ENCODE measurements at places on chromosomes 12 and 14.

GRCh38 chr12:105292705-105293104, 37.8 kb upstream of the C12orf75 start:
- DNase-seq: no peak

- no peak for DNase-seq
Measured at GRCh38 chr12:33439587-33440011, at the start of gene SYT10. TSS of gene SYT10 (minus strand) at chr12:33439819. CDS start at chr12:33439522, 297 bp downstream.

DNA sequence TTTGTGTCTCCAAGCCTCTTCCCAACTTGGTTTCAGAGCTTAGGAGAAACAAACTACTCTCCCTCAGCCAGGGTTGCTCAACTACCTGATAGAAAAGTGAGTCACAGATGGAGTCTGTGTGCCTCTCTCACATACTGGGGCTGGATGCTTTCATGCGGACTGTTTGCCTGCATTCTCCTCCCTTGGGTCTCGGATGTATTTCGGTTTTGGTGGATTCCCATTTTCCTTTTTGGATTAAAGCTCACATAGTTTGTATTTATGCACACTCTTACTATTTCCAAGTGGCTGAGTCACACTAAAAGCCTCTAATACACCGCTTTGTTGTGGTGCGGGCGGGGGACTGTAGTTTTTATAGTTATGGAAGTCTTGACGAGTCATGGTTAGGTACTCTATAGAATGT, 505.4 kb downstream of the LRFN5 start:
- no peak for DNase-seq

DNA sequence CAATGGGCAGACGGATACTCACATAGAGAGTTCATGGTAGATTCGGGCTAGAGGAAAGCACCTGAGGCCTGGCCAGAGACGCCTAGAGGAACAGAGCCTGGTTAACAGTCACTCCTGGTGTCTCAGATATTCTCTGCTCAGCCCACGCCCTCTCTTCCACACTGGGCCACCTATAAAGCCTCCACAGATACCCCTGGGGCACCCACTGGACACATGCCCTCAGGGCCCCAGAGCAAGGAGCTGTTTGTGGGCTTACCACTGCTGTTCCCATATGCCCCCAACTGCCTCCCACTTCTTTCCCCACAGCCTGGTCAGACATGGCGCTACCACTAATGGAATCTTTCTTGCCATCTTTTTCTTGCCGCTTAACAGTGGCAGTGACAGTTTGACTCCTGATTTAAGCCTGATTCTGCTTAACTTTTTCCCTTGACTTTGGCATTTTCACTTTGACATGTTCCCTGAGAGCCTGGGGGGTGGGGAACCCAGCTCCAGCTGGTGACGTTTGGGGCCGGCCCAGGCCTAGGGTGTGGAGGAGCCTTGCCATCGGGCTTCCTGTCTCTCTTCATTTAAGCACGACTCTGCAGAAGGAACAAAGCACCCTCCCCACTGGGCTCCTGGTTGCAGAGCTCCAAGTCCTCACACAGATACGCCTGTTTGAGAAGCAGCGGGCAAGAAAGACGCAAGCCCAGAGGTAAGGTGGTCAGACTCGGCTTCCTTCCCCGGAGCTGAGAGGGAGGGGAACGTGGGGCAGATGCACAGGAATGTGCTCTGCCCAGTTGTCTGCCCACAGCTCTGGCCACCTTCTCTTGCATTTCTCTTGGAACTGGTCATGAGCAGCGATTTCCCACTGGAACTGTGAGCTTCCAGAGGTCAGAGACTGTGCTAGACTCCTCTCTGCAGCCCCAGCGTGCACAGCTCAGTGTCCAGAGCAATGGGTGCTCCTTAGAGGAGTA, at the start of gene CD4:
TSS of gene CD4 (plus strand) at position 557 of the 953 bp plus-strand sequence. CDS start 10,611 bp downstream, outside the sequence.
- DNase-seq: no peak

DNA sequence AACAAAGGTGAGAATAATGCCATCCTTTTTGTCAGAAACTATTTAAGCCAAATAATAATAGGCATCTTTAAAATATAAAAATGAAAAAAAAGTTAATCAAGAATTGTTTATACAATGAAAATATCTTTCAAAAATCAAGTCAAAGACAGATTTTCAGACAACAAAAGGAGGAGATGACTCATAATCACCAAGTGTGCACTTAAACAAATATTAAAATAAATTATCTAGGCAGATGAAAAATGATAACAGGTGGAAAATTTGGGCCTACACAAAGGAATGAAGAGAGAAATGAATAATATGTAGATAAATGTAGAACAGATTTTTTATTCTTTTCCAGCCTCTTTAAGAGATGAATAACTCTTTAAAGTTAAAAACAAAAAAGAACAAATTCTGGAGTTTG, 250.0 kb upstream of the PLEKHG7 start:
- DNase-seq: no peak

DNA sequence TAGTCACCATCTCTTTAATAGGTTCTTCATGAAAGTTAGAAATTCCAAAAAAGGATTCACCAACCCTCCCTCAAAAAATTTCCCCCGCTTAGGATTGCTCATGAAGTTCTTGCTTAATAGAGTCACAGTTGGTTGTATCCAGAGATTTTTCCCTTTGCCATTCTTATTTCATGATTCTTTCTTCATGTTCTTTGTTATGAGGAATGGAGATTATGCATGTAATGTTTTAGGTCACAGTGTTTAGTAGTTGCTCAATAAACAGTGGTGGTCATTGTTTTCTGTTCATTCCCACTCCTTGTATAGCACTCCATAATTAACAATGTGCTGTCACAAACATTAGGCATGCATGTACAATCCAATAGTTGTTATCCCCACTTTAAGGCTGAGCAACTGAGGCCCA, 51.2 kb upstream of the RTRAF start:
- no peak for DNase-seq

- no peak for DNase-seq
Measured at GRCh38 chr12:12902036-12902435, 10.7 kb downstream of the GPRC5A start.

DNA sequence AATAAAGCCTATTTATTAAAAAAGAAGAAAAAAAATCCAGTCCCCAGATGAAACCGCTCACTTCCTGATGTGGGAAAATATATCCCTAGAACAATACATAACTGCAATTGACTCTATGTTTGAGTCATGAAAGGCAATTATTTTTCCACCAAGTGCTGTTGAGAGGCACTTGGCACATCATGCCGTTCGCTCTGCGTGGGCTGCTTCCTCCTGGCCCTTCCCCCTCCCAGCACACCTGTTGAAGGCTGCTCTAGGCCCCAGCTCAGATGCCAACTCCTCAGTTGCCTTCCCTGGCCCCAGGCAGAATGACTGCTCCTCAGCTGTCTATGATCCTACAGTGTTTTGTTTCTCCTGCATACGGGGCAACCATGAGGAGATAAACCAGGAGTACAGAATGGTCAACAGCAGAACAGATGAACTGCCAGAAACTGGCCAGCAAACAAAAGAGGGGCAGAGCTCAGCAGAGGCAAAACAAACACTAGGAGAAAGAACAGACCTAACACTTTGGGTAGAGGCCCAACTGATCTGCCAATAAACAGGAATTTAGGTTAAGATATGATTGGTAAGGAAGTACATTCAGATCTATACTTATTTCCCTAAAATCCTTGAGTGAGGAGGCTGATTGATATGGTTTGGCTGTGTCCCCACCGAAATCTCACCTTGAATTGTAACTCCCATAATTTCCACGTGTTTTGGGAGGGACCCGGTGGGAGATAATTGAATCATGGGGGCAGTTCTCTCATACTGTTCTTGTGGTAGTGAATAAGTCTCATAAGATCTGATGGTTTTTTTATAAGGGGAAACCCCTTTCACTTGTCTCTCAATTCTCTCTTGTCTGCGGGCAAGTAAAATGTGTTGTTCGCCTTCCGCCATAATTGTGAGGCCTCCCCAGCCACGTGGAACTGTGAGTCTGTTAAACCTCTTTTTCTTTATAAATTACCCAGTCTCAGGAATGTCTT, 58.6 kb downstream of the SLC38A1 start:
- peak; percentile 38 for DNase-seq

- DNase-seq: no peak
Measured at GRCh38 chr14:50344876-50345563, 32.9 kb downstream of the DMAC2L start.

DNA sequence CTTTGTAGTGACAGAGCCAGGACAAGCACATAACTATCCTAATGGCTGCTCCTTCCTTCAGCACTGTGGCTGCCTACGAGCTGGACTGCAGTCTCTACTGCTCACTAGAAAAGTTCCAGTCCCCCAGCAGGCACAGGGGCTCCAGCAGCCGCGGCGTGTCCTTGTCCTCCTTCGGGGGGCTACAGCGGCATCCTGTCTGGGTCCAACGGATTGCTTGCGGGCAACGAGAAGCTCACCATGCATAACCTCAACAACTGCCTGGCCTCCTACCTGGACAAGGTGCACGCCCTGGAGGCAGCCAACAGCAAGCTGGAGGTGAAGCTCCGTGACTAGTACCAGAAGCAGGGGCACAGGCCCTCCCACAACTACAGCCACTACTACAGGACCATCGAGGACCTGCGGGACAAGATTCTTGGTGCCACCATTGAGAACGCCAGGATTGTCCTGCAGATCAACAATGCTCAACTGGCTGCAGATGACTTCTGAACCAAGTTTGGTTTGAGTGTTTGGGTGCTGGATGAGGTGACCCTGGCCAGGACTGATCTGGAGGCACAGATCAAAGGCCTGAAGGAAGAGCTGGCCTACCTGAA, 169.4 kb downstream of the NDUFA12 start:
- no peak for DNase-seq

DNA sequence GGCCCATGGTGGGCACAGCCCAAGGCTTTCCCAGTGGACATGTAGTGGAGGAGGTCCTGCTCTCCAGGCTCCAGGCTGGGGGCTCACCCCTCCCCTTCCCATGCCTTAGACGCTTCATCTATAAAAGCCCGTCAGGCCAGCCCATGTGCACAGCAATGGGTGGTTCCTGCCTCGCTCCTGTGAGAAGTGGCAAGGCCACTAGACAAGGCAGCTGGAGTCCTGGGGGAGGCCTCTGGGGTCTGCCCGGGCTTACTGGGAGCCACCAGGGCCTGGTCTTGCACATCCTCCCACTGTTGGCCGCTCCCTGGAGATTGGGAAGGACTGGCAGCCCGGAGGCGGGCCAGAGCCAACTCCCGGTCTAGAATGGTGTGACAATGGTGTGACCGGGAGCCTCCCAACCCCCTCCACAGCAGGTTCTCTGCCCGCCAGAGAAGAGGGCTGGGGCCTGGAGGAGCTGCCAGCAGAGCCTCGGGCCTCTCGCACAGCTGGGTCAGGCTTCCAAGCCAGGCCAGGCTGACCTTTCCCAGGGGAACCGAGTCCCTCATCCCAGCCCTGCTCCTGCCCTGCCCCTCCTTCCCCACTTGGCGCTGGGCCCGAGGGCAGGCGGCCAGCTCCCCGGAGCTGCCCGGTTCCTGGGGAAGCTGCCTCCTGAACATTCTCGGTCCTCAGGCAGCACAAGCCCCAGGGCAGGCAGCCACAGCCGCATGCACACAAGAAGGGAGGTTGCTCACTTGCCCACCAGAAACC, 97.9 kb downstream of the RFLNA start:
- DNase-seq: peak; percentile 65

GRCh38 chr14:45486599-45486998, 233.6 kb upstream of the MIS18BP1 start:
- DNase-seq: no peak

- no peak for DNase-seq
Measured at GRCh38 chr14:73494593-73494992, 3.9 kb downstream of the RIOX1 start.

GRCh38 chr12:50685641-50686040, 78.3 kb upstream of the ATF1 start:
- DNase-seq: peak; percentile 73

GRCh38 chr12:89760783-89761182, 52.1 kb upstream of the ATP2B1 start:
- no peak for DNase-seq

DNA sequence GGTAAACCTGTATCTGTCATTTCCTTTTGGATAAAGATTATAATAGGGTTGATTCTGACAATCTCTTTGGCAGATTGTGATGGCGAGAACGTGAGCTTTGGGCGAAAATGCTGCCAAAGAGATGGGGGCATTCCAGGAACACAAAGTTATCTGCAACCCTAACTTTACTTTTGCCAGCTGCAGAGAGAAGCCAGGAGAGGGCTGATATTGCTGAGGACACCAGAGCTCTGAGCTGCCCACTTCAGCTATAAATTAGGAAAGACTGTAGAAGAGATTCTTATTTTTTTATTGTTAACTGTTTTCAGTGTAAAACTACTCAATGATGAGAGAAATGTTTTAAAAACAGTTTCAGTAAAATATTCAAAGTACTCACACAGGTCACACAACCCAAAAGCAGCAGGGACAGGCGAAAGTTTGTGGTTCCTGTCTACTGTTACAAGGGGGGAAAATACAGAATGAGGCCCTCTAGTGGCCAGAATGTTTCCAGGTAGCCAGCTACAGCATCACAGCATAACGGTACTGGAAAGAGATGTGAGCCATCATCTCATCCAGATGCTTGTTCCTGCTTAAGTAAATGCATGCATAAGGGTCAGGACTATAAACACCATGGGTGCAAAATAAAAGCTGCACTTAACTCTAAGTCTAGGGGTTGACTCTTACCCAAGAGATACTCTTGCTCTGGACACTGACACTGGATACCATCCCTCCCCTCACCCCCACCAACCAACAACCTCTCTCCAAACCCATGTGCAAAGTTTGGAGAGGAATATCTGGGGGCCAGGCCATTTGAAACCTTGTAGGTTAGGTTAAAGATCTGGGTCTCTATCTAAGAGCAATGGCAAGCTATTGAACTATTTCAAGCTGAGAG, 498.4 kb downstream of the RMST start:
- peak; percentile 16 for DNase-seq

DNA sequence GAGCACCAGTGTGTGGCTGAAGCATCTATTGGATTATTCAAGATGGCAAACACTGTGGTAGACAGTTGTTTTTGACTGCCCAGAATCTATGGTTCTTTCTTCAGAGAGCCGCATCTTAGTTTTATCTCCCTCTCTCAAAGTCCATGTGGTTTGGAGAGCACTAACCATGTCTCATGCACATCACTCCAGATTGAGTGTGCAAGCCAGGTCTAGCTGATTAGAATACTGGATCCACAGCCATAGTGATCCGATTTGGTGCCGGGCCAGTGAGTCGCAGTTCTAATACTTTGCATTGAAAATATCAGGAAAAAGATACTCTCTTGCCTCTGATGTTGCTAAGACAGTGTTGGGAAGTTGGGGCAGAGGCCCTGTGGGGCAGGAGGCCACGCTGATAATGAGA, 4.6 kb upstream of the SBNO1 start:
- DNase-seq: no peak

GRCh38 chr12:101876322-101876860, 989 bp upstream of the DRAM1 start:
- DNase-seq: no peak

DNA sequence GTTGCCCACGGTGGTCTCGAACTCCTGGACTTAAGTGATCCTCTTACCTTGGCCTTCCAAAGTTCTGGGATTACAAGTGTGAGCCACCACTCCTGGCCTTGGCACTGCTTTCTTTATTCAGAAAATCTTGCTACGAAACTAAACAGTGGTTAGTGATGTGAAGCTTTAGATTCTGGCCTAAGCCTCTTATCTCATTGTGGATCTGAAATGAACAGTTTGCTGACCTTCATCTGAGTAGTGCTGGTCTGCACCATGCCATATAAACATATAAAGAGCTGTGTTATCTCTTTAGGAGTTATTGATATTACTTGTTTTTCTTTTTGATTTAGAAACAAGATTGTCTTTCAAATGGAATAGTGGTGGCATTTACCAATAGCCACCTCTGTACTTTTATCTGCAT, 22.6 kb downstream of the SRGAP1 start:
- DNase-seq: no peak
